A549 treated with CORT108297 at 1 μM for 4 hours (cell line): ENCODE measurements at places on chromosomes 16 and 17. TPM values are rescaled to one million over a fixed set of nuclear protein-coding genes. Genes with fewer than 3 reads are reported as not detected.

The PDILT gene
- total RNA-seq = not detected in 5 replicates

The CFAP20 gene
- 52.2 to 59.2 TPM (median 55.7 TPM) in 5 replicates for total RNA-seq

The MPRIP gene
- total RNA-seq = 260 to 424 TPM (median 370 TPM) in 5 replicates

The GAN gene
- total RNA-seq = 2.3 to 3.3 TPM (median 2.5 TPM) in 5 replicates

The WNT3 gene
- total RNA-seq = 4.2 to 5.6 TPM (median 5.0 TPM) in 5 replicates

The CNGB1 gene
- 0.07 to 0.45 TPM (median 0.16 TPM) in 5 replicates for total RNA-seq

The KRT28 gene
- total RNA-seq = not detected in 5 replicates

The RPH3AL gene
- 24.5 to 31.9 TPM (median 26.6 TPM) in 5 replicates for total RNA-seq

The SHISA9 gene
- 0.01 to 0.08 TPM (median 0.02 TPM) in 3 of 5 replicates, not detected in the others for total RNA-seq

The FAM234A gene
- 44.1 to 50.9 TPM (median 47.7 TPM) in 5 replicates for total RNA-seq

The MT1G gene
- total RNA-seq = not detected in 5 replicates

The ASPHD1 gene
- 16.3 to 30.7 TPM (median 27.0 TPM) in 5 replicates for total RNA-seq

The RNF222 gene
- total RNA-seq = not detected in 5 replicates

The CEMP1 gene
- total RNA-seq = 0.07 to 0.13 TPM (median 0.08 TPM) in 3 of 5 replicates, not detected in the others

The MMP25 gene
- total RNA-seq = 0.52 to 1.0 TPM (median 0.90 TPM) in 5 replicates

The LGALS9 gene
- 0.86 to 1.5 TPM (median 1.4 TPM) in 5 replicates for total RNA-seq

The MTHFSD gene
- total RNA-seq = 10.5 to 12.4 TPM (median 11.8 TPM) in 5 replicates

The COX6A2 gene
- total RNA-seq = not detected in 5 replicates

The PARD6A gene
- 1.0 to 2.3 TPM (median 1.8 TPM) in 5 replicates for total RNA-seq

The RBL2 gene
- total RNA-seq = 10.3 to 15.6 TPM (median 14.5 TPM) in 5 replicates

The KRT27 gene
- total RNA-seq = not detected in 5 replicates

The TOM1L2 gene
- total RNA-seq = 16.7 to 22.9 TPM (median 19.9 TPM) in 5 replicates

The KRTAP2-2 gene
- total RNA-seq = not detected in 5 replicates

The TPSG1 gene
- 0.08 to 0.24 TPM (median 0.13 TPM) in 3 of 5 replicates, not detected in the others for total RNA-seq

The CA7 gene
- 0.05 to 0.09 TPM (median 0.06 TPM) in 3 of 5 replicates, not detected in the others for total RNA-seq

The EPOP gene
- total RNA-seq = 10.2 to 14.0 TPM (median 13.5 TPM) in 5 replicates

The KNOP1 gene
- 38.2 to 44.7 TPM (median 43.6 TPM) in 5 replicates for total RNA-seq

The ATP1B2 gene
- 0.14 to 0.40 TPM (median 0.21 TPM) in 5 replicates for total RNA-seq

The ASPSCR1 gene
- total RNA-seq = 23.6 to 32.1 TPM (median 29.2 TPM) in 5 replicates

The KRT14 gene
- total RNA-seq = 0.08 to 0.34 TPM (median 0.13 TPM) in 3 of 5 replicates, not detected in the others

The CMTR2 gene
- total RNA-seq = 12.3 to 14.3 TPM (median 13.5 TPM) in 5 replicates

The EIF3C gene
- total RNA-seq = 202 to 359 TPM (median 356 TPM) in 5 replicates

The RAB11FIP4 gene
- total RNA-seq = 1.2 to 2.0 TPM (median 1.7 TPM) in 5 replicates

The PABPN1L gene
- not detected in 5 replicates for total RNA-seq

The BICDL2 gene
- total RNA-seq = not detected in 5 replicates

The SLC2A4 gene
- total RNA-seq = 0.15 to 0.27 TPM (median 0.26 TPM) in 5 replicates

The DPEP1 gene
- total RNA-seq = 0.78 to 1.2 TPM (median 0.83 TPM) in 5 replicates

The PLXDC1 gene
- total RNA-seq = 0.09 to 0.41 TPM (median 0.27 TPM) in 5 replicates

The FOXF1 gene
- total RNA-seq = not detected in 5 replicates
